CD4-positive, alpha-beta T cell treated with Interferon gamma for 1 hour (primary cell): ENCODE measurements at places on chromosomes 2 and 18.

DNA sequence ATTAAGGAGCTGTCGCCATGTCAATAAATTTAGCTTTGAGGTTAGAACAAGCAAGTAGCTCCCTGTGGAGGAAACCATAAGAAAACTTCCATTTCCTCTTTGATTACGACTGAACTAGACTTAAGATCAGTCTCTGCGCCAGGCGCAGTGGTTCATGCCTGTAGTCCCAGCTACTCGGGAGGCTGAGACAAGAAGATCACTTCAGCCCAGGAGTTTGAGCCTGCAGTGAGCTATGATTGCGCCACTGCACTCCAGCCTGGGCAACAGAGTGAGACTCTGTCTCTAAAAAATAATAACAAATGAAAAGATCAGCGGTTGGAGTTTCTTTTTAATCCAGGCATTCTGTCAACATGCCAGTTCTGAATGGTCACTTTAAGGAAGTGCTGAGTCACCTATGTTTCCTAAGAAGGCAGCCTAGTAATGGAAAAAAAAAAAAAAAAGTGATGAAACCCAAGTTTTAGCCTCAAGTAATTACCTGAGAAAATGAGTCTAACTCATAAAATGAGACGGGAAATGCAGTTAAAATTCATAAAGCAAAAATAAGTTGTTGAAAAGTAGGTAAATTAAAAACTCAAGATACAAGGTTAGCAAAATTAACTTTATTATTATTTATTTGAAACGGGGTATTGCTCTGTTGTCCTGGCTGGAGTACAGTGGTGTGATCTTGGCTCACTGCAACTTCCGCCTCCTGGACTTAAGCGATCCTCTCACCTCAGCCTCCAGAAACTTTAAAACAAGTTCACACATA, 10.2 kb downstream of the C18orf32 start:
- no peak for DNase-seq

GRCh38 chr18:7921938-7922587, 354.9 kb downstream of the PTPRM start:
- DNase-seq: no peak

DNA sequence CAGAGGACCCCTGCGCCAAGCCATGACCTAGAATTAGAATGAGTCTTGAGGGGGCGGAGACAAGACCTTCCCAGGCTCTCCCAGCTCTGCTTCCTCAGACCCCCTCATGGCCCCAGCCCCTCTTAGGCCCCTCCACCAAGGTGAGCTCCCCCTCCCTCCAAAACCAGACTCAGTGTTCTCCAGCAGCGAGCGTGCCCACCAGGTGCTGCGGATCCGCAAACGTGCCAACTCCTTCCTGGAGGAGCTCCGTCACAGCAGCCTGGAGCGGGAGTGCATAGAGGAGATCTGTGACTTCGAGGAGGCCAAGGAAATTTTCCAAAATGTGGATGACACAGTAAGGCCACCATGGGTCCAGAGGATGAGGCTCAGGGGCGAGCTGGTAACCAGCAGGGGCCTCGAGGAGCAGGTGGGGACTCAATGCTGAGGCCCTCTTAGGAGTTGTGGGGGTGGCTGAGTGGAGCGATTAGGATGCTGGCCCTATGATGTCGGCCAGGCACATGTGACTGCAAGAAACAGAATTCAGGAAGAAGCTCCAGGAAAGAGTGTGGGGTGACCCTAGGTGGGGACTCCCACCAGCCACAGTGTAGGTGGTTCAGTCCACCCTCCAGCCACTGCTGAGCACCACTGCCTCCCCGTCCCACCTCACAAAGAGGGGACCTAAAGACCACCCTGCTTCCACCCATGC, 3.0 kb downstream of the PROC start:
- no peak for DNase-seq

DNA sequence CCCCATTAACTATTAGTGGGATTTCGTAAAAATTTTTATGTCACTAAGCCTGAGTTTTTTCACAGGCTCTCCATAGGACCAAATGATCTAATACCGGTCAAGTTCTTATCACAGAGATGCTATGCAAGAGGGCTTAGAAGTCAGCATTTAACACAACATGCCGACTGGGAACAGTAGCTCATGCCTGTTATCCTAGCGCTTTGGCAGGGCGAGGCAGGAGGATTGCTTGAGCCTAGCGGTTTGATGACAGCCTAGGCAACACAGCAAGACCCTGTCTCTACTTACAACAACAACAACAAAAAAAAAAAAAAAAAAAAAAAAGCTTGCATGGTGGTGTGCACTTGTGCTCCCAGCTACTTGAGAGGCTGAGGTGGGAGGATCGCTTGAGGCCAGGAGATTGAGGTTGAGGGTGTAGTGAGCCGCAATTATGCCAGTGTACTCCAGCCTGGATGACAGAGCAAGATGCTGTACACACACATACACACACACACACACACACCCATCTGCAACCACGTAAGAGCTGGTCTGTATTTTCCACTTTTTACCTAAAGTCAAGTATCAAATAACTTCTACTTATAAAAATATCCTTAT, 67.6 kb upstream of the FAM124B start:
- DNase-seq: no peak

DNA sequence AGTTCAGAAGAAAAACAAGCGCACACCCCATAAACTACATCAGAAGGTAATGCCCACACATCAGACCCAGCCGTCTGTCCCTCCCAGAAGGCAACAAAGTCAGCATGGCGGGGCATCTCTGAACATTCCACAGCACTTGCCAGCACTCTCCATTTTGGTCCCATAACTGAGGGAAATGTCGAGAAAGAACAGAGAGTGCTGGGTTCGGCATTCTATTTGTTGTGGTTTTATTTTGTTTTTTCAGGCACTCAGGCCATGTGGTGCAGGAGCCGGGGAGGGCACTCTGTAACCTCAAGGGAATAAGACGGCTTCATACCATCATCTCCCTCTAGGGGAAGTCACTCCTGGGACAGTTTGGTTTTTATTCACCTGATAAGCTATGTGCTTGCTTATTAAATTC, 156.0 kb downstream of the SEPTIN10 start:
- no peak for DNase-seq
